ENCODE measurements at places on chromosomes 2 and 18.

- no peak for DNase-seq
Measured at GRCh38 chr2:26875065-26875634, 27.2 kb downstream of the DPYSL5 start.

DNA sequence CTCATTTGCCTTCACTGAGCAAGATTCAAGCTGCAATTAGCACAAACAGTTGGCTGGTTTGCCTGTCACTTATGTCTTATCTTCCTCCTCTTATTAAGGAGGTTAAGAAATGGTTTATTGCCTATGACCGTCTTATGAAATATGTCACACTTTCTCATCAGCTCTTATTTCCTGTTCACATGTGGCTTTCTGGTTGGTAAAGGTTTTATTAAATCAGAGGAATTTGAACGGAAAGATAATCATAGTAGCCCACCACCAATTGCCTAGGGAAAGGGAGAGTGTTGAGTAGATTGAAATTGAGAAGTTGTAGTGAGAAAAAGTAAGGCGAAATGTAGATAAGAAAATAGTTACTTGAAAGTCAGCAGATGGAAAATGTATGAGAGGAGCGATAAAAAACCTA is 4.2 kb upstream of the IL1R1 start:
- DNase-seq = no peak

GRCh38 chr2:154724194-154724797 is 25.8 kb downstream of the KCNJ3 start:
- DNase-seq = no peak

- DNase-seq = no peak
Measured at GRCh38 chr2:45769854-45770576, 118.5 kb downstream of the PRKCE start.

- no peak for DNase-seq
Measured at GRCh38 chr2:240278661-240279060, 138.2 kb upstream of the OTOS start.

DNA sequence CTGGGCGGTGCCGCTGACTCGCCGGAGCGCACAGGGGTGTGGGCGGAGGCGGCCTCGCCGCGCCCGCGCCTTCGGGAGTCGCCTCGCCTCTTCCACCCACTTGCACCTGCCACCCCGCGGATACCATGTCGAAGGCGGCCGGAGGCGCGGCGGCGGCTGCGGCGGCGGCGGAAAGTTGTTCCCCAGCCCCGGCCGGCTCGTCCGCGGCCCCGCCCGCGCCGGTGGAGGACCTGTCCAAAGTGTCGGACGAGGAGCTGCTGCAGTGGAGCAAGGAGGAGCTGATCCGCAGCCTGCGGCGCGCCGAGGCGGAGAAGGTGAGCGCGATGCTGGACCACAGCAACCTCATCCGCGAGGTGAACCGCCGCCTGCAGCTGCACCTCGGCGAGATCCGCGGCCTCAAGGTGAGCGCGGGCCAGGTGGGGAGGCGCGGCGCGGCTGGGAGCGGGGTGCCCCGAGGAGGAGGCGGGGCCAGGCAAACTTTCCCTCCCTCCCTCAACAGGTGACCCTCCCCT is 766 bp downstream of the CCDC85A start:
- DNase-seq = no peak

DNA sequence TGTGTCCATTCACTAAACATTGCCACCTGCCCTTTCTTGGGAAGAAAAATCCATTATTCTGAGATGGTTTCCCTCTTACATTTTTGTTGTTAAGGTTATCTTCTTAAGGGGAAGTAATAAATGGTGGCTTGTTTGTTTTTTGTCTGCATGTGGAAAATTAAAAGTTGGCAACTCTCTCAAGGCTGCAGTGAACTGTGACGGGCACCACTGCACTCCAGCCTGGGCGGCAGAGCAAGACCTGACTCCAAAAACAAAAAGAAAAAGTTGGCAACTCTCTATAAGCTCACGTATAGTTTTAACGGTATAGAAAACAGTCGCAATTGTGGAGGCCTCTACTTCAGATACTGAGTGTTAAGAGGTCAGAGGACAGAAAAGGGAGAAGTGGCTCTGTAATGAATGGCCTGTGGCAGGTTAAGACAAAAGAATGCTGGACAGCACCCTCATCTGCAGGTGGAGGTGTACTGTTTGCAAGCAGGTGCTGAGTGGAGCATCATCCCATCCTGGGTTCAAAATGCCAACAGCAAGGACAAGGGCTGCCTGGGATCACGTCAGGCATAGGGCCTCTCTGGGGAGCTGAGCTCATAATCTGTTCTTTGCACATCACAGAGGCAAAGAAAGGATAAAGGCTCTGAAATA is 16.7 kb downstream of the L3MBTL4 start:
- no peak for DNase-seq

- DNase-seq = no peak
Measured at GRCh38 chr18:10194592-10194991, 259.8 kb upstream of the APCDD1 start.

DNA sequence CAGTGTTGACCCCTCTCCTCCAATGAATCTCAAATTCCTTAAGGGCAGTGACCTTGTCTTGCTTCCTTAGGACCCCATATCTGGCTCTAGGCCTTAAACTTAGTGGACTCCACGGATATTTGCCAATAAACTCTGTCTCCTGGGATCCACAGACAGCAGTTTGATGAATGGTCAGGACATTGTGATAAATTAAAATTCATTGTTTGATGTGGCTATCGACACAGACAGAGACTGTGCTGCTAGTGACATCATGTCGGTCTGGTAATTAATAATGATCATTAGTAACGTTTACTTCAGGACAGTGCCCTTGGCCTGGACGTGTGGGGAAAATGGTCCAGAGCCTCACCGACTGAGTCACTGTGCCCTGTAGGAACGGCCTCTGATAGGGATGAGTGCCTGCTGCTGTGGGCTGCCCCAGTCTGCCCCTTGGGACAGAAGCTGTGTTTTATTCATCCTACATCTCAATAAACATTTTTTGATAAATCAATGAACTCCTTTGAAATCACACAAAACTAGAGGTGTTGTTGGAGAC is 5.2 kb upstream of the SLC35F6 start:
- DNase-seq = no peak

- DNase-seq = no peak
Measured at GRCh38 chr2:128594953-128595677, 276.4 kb upstream of the HS6ST1 start.

GRCh38 chr2:62284980-62285379 is 89.1 kb downstream of the B3GNT2 start:
- no peak for DNase-seq

DNA sequence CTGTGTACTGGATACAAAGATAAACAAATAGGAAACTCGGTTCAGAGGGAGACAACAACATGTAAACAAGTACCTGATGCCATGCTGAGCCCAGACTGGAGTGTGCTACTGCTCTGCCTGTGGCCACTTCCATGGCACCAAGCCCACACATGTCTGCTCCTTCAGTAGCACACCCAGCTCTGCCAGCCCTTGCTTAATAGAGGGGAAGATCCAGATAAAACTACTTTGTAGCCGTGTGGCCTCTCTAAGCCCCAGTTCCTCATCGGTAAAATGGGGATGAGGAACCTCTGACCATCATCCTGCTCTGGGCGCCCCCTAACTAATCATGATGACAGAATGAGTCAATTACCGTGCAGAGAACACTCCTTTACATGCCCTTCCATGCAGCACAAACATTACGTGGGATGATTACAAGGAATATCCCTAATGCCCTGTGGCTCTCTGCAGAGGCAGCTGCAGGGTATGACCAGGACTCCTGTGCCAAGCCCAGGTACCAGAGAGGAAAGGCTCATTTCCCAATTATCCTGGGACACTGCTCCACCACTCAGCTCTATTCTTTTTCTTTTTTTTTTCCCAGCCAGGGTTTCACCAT is 34.9 kb downstream of the DNMT3A start:
- DNase-seq = no peak

- DNase-seq = no peak
Measured at GRCh38 chr2:69693775-69694450, 48.0 kb upstream of the ANXA4 start.

DNA sequence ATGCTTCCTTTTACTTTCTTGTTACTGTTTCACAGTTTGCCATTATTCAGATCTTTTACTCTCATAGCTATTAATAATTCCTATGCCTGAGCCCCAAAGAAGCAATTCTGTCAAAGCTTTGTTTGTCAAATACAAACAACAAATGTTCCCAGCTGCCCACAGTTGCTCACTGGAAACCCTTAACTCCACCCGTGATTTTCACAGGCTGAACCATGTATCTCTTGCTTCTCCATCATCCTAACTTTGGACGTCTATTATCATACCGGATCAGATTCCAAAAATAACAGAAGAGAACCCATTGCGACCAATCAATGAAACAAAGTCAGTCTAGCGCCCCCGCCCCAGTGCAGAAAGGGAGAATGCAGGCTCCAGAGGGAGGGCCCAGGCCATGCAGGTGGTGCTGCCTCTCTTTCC is 24.2 kb downstream of the COLEC12 start:
- no peak for DNase-seq

DNA sequence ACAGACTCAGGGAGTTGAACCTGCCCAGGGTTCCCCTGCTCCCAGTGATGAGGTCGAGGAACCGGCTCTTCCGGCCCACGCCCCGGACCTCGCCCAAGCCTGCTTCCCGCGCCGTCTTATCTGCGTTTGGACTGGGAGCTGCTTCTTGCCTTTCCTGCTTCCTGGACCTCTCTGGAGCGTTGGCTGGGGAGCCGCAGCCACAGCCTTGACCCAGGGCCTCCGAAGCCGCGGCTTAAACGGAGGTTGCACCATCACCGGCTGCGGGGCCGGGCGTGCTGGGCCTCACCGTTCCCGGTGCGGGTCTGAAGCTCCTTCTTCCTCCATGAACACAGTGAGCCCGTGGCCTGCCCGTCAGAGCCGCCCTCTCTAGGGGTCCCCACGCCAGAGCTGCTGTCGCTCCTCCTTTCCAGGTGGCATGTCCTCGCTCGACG is 13.3 kb downstream of the NTSR2 start:
- no peak for DNase-seq

DNA sequence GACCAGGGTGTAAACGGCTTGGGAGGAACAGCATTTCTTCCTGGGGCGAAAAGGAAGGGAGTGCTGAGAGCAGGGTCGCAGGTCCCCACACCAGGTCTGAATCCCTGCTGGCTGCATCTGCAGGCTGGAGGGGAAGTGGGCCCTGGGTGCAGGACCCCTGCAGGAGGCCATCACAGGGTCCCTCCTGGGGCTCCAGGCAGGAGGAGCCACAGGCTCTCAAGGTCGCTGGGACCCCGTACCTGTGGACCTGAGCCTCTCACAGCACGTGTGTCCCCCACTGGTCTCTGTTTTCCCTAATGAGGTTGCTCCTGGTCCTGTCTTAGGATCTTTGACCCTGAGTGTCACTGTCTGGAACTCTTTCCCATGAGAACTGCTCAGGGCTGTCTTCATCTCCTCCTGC is 147.8 kb upstream of the ZNF236 start:
- no peak for DNase-seq

GRCh38 chr2:58032016-58032763 is 14.4 kb upstream of the VRK2 start:
- DNase-seq = no peak

DNA sequence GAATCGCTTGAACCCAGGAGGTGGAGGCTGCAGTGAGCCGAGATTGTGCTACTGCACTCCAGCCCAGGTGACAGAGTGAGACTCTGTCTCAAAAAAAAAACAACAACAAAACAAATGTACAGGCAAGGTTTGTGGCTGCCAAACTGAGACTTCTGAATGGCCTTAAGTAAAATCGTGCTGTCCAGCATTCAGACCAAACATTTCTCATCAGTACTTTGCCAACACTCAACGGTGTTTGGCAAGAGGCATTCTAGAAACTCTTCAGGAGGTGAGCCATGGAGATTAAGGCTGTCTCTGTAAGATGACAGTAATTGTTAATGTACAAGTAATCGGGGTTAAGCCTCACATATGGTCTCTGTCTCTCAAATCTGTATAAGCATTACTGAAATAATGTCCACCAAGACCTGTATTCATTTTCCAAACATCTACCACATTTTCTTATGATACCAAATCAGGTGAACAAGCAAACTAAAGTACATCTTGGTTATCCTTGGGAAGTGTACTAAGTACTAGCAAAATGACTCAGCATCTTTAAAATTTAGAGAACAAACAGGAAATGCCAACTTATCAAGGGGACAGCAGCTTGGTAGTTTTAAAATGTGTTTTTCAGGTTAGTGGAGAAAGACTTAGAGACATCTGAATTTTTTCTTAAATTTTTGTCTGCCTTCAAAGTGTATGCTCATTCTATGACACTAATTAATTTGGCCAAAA is 29.3 kb downstream of the SERPINE2 start:
- DNase-seq = no peak

DNA sequence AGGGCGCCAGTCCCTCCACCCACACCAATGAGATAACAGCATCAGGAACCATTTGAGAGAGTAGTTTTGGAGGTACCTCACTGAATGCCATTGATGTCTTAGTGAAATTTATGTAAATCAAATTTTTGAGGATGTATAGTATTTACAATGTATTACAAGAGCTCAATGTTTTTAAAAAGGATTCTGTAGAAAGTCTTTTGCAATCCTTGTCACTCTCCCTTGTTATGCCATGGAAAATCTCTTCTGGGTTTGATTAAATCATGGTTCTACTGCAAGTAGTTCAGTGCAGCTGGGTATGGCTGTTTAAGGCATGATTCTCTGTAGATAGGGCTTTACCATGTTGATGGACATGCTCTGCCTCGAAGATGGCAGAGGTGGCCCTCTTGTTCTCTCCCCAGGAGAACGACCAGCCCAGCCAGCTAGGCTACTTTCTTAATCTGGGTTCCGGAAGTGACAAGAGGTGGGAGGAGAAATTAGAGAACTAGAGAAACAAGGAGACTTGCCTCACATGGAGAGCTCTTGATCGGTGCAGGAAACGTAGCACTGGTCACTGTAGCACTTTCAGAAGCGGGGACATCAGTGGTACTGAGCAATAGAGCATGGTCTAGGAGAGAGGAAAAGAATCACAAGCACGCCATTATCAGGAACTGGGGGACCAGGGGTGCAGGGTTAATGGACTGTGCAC is 202.7 kb downstream of the CLIP4 start:
- no peak for DNase-seq

DNA sequence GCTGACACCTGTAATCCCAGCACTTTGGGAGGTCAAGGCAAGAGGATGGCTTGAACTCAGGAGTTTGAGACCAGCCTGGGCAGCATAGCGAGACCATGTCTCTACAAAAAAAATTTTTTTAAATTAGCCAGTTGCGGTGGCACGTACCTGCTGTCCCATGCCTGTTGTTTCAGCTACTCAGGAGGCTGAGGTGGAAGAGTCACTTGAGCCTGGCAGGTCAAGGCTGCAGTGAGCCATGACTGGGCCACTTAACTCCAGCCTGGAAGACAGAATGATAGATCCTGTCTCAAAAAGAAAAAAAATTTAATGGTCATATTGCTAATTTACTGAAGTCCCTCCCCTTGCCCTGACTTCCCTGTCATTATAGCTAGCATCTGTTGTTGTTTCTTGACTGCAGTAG is 112.6 kb downstream of the ARHGAP28 start:
- no peak for DNase-seq

All from stimulated activated CD8-positive, alpha-beta memory T cell treated with anti-CD3 and anti-CD28 coated beads, Interleukin-2, amount 100 ng/mL, for 48 hours (primary cell).